Activated T-helper 2 cell treated with anti-CD3 and anti-CD28 coated beads, Interferon-gamma antibody, Interleukin-2, Interleukin-4, amounts not matched to agents 10 μg/mL and 5 μg/mL and 100 μg/mL, durations not matched to agents 14 hours and 24 hours and 36 hours (primary cell): ENCODE measurements at places on chromosomes 3 and 15. TPM values are rescaled to one million over a fixed set of nuclear protein-coding genes. Genes with fewer than 3 reads are reported as not detected.
A peak's percentile ranks its signal among the peaks of the same experiment; 100 is the strongest.

- no peaks in the 10 kb centered on the region for H3K4me1 ChIP-seq
- H3K27ac ChIP-seq, result no peak overlapping the region
- H3K27me3 ChIP-seq, result no peaks in the 10 kb centered on the region
- H3K36me3 ChIP-seq, result no peaks in the 10 kb centered on the region
Observed at GRCh38 chr3:29332195-29332637, 51.3 kb downstream of the RBMS3 start.

- peaks cover 15% of the 10 kb centered on the region for H3K4me1 ChIP-seq
- H3K4me3 ChIP-seq, result peak overlapping the region; percentile 73
- H3K36me3 ChIP-seq, result no peaks in the 10 kb centered on the region
- peaks cover 51% of the 10 kb centered on the region for H3K27me3 ChIP-seq
- peak; percentile 65 for DNase-seq
Observed at GRCh38 chr15:68559345-68560310, 19.2 kb upstream of the CORO2B start.

PDZRN3 gene
- total RNA-seq, result not detected in 2 replicates

NPAP1 gene
- not detected in 2 replicates for total RNA-seq
